GM18507 (cell line): ENCODE measurements at places on chromosomes 3 and 15.

DNA sequence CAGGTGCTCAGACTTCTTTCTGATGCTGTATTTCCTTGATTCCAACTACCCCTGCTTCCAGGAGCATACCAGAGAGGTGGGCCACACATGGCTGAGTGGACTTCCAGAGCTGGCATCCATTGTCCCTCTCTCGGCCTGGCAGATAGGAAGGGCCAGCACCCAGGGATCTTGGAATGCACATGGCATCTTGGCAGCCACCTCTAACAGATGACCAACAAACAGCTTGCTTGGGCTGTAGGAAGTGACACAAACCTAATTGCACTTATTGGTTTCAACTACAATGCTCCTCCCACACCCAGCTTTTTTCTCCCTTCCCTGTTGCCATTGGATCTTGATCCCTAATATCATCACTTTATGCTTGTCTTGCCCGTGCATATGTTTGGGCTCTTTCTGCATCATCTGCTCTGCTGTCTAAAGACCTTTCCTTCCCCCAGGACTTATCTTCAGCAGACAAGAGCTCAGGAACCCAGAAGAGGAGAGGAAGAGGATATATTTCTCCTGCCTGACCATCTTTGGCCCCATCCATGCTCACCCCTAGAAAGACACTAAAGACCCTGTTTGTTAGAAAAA is 294.6 kb downstream of the NTRK3 start:
- no peak for DNase-seq

DNA sequence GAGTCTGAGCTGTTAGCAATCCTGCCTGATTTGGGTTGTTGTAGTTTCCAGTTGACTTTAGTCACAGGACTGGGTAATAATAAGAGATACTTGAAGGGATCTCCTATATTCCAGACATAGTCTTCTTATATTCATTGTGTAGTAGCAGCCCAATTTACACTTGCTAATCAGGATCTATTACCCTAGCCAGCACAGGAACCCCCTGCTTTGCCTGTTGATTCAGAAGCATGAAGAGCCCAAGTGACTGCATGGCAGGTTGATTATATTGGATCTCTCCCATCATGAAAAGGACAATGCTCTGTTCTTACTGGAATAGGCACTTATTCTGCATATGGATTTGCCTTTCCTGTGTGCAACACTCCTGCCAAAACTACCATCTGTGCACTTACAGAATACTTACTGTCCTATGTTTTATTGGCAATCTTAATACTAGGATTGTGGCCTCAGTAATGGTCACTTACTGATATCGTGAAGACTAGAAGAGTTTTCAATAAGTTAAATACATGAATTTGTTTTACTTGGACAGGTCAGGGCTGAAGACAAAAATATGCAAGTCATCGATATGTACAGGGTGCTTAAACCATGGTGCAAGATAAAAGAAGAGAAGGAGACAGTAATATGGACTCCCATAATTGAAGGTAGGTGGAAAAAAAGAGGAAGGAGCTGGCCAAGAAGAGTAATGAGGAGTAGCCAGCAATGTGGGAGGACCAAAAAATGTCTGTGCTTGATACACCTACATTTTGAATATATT is 304.1 kb downstream of the MCTP2 start:
- DNase-seq = no peak

DNA sequence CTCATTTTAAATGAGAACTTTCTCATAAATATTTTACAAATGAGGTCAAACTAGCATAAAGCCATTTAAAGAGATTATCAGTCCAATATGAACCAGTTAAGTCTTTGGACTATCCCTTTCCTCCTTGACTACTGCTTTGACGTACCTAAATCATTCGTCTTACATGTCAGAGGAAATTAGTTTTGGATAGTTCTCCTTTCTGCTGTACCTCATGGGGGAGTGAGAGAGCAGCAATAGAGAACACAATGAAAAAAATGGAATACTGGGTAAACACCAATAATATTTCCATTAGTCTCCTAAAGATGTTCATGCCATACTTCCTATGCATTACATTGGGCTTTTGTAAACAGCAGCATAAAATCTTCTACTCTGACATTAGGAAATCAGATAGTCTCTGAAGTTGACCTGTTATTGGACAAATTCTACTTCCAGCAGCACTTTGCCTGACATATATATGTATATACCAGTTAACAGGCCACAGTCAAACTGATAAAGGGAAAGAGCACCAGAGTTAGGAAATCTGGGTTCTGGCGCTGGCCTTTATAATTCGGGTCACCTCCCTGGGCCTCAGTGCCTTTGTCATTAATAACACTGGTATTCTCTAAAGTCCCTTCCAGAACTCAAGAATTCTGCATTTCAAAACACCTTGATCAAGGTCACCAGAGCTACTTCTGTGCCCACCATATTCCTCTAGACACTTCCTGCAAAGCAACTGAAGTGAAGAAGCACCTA is 26.8 kb downstream of the TIMMDC1 start:
- no peak for DNase-seq

DNA sequence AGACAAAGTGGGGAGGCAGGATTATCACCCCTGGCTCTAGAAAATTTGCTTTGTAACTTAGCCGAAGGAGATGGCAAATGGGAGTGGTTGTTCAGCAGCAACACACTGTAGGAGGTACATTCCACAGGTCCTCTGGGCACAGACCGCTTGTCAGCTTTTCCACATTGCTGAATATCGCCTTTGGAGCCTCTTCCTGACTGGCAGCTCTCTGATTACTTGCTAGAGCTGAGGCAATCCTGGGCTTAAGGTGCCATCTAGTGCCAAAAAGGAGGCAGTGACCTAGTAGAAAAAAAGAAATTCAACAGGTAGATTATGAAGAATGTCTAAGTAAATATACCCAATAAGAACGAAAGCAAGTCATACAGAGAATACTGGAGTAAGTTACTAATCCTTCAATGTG is 13.1 kb upstream of the SCN5A start:
- DNase-seq = no peak

GRCh38 chr3:142239421-142239820 is 14.0 kb upstream of the GK5 start:
- DNase-seq = no peak

DNA sequence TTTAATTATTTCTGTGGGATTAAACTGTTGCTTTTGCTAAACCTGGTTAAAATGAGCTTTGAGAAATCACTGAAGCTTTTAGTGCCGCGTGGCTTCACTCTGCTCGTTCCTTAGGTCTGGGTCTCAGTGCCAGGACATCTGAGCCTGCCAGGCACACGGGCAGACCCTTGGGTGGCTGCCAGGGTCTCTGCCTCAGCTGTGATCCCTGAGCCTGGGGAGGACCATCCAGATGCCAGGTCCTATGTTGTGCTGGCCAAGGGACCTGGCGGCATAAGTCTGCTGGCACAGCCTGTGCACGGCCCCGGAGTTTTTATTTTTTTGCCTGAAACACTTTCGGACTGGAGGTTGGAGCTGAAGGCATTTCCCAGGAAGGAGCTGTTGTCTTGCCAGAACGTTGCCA is 328.1 kb downstream of the LRTM1 start:
- DNase-seq = no peak

GRCh38 chr3:140055092-140055791 is 120.3 kb downstream of the CLSTN2 start:
- no peak for DNase-seq

- DNase-seq = no peak
Measured at GRCh38 chr3:154081305-154081704, 39.9 kb upstream of the ARHGEF26 start.

- no peak for DNase-seq
Measured at GRCh38 chr3:146523531-146523930, 20.9 kb downstream of the PLSCR1 start.

DNA sequence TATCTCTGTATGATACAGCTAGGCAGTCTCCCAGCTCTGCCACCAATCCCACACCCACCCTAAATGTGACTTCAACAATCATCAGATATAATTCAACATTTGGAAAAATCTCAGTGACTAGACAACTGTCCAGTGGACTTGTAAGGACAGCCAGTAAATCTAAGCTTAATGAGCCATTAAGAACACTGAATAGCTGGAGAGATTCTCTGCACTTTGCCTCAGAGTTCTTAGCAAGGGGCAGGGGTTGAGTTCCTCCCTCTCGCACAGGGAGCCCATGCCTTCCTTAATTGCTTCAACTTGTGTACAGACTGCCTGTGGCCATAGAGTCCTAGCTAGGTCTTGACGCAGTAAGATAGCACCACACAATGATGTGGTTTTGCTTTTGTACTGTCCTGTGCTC is 15.6 kb downstream of the MEX3B start:
- DNase-seq = no peak

GRCh38 chr3:135868801-135869200 is 96.7 kb upstream of the PPP2R3A start:
- DNase-seq = no peak

DNA sequence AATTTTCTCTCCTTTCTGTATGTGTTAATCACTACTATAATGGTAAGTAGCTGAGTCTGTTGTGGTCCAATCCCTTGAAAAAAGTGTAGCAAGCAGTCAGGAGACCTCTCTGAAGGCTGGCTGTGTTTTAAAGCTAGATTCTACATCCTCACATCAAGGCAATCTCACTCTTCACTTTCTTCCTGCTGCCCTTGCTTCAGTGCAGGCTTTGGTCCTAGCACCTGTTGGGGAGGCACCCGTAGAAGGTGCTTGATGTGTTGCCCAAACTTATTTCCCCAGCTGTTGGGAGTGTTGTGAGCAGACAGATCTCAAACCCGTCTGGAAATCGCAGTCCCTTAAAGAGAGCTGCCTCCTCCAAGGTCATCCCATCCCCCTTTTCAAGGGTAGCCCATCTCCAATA is 8.6 kb downstream of the FRMD4B start:
- no peak for DNase-seq

- no peak for DNase-seq
Measured at GRCh38 chr3:142929890-142930289, 33.6 kb downstream of the PAQR9 start.

DNA sequence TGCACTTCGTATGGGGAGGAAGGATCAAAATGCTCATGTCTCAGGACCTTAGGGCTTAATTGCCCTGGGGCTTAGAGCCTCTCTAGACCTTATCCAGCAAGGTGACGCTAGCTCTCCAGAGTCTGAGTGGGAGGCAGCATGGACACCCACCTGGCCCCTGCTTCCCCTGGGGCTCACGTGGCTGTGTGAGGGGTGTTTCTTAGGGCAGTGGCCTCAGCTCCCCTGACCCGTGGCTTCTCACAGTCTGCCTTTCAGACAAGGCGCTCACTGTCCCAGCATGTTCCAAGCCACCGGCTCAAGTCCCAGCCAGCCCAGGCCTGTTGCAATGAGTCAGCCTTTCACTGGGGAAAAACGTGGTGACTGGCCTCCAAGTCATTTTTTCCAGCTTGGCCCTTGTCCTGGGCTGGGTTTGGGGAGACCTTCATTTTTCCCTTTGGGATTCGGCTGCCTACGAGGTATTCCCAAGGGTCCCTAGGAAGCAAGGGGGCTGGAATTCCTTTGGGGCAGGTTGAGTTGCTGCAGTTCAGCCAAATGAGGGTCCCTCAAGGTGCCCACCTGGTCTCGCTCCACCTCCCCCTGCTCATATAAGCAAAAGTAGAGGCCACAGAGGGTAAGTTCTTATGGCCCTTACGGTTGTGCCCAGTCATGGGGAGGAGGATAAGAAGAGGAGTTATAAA is 15.7 kb downstream of the BHLHE40 start:
- DNase-seq = no peak

- DNase-seq = no peak
Measured at GRCh38 chr3:153615863-153616262, 453.8 kb downstream of the RAP2B start.

- DNase-seq = no peak
Measured at GRCh38 chr15:51758645-51759044, 7.2 kb downstream of the TMOD2 start.

DNA sequence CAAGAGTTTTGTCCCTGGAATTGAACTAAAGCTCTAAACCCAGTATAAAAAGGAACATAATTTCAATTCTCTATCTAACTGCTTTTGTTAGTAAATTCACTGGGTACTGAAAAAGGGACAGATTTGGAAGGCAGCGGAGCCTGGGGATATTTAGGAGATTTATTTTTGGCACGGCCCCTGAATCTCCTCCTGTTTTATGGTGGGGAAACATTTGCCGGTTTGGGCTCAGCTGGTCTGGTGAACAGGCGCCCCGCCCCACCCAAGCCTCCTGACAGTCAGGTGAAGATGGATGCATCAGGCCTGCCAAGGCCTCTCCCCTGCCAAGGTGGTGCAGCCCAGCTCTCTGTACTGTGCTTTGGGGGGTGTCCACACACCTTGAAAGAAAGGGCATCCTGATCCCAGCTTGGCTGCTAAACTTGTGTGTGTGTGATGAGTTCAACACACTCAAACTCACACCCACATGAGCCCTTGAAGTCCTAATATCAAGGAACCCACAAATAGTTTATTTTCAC is 46.3 kb downstream of the EBLN2 start:
- DNase-seq = no peak

DNA sequence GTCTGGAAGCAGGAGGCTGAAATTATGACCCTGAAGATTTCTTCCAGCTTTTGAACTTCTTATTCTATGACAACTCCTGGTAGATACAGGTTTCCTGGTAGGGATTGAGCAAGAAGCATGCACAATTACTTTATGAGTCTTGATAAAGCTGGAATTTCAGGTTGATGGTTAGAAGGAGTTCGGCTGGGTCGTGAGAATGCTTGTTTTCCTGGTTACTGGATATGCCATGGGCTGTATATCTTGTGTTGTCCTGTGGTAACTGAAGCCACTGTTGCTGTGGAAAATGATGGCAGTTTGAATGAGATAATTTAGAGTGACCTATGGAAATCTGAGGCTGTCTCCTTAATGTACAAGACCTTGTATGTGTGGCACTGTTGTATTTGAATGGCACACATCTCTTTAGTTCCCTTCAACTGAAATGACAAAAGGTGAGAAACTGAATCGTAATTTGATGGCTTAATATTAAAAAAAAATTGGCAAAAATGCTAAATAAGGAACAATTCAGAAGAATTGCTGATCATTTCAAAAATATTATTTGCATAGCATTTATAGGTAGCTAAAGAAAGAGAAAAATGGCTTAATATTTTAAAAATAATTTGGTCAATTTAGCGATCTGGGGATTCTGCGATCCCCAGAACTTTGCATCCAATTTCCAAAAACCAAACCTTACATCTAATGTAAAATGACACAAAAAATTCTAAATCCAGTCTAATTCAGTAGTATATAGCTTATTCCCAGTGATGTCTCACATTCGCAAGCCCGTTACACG is 1.1 kb upstream of the UBE2E1 start:
- no peak for DNase-seq

- DNase-seq = no peak
Measured at GRCh38 chr15:59696332-59696731, 7.2 kb upstream of the BNIP2 start.

DNA sequence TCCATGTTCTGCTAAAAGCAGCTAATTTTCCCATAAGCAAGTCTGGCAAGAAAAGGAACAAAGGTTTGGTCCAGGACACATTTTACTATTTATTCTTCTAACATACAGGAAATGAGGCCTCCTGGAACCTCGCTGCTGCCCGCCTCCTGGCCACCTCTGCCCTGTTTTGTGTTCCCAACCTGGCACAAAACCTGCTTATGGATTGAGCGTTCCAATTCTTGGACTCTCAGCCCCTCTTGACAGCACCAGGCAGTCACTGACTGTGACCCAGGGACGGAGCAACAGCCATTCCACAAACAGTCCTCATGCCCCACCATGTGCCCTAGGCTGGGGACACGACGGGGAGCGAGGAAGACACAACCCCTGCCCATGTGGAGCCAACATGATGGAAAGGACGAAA is 11.6 kb upstream of the SSUH2 start:
- no peak for DNase-seq

GRCh38 chr3:171514466-171514865 is 54.3 kb upstream of the TNIK start:
- no peak for DNase-seq
